ENCODE measurements at places on chromosomes 4 and X. TPM values are rescaled to one million over a fixed set of nuclear protein-coding genes. Genes with fewer than 3 reads are reported as not detected.

SORCS2 gene
- total RNA-seq, result 59.2 TPM

VGLL1 gene
- total RNA-seq, result 1.1 TPM

SPACA5 gene
- total RNA-seq, result not detected

ANK2 gene
- total RNA-seq, result 342 TPM

CTAG2 gene
- total RNA-seq, result not detected

GRID2 gene
- 19.8 TPM for total RNA-seq

Data from camera-type eye (tissue), 1 donor.